MG63 (cell line): ENCODE measurements at places on chromosomes 1 and 21. TPM values are rescaled to one million over a fixed set of nuclear protein-coding genes. Genes with fewer than 3 reads are reported as not detected.

- peak; percentile 93 for DNase-seq
Measured at GRCh38 chr21:33947451-33948095, 32.0 kb upstream of the ATP5PO start.

GRCh38 chr1:17404034-17404684 lies 32.2 kb downstream of the PADI6 start:
- DNase-seq, result no peak

DNA sequence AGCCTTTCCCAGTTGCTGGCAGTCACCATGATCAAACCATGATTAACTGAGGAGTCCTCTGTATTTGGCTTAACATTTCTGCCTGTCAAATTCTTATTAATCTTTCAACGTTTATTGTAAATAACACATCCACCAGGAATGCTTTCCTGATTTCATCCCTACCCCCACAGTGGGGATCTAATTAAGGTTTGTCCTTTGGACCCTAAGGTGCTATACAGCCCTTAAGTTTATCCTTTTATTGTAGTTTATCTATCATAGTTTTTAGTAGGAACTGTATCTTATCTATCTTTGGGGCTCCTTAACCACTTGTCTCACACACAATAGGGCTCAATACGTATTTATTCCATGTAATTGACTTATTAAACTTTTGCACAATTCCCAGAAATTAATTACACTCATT lies 61.0 kb downstream of the SPATA46 start:
- no peak for DNase-seq

- DNase-seq, result peak; percentile 33
Measured at GRCh38 chr1:110187139-110187890, 22.8 kb upstream of the KCNC4 start.

DNA sequence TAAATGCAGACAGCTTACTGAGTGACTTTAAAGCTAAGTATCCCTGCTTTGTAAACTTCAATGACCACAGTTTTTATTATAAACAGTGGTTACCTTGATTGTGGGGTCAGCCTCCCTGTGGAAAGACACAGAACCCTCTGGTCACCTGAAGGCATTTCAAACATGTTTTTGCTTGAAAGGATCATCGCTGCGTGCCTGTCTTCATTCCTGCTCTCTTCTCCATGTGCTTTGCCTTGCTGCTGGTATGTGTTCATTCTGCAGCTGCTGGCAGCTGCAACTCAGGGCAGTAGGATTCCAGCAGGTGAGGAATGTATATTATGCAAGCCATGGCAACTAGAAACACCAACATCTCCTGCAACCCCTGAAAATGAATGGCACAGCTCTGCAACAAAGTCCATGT lies 81.0 kb upstream of the VAV3 start:
- no peak for DNase-seq

- DNase-seq, result no peak
Measured at GRCh38 chr1:33182401-33182841, 578 bp upstream of the TRIM62 start.

DNA sequence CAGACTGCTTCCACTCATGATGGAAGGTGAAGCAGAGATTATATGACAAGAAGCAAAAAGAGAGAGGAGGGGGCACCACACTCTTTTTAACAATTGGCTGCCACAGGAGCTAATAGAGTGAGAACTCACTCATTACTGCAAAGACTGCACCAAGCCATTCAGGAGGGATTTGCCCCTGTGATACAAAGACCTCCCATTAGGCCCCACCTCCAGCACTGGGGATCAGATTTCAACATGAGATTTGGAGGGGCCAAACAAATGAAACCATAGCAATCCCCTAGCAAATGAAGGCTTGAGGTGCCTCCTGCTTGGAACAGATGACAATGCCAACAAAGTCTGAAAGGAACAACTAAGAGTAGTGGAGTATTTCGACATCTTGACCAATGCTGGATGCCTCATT lies 122.5 kb upstream of the COA6 start:
- DNase-seq, result no peak

DNA sequence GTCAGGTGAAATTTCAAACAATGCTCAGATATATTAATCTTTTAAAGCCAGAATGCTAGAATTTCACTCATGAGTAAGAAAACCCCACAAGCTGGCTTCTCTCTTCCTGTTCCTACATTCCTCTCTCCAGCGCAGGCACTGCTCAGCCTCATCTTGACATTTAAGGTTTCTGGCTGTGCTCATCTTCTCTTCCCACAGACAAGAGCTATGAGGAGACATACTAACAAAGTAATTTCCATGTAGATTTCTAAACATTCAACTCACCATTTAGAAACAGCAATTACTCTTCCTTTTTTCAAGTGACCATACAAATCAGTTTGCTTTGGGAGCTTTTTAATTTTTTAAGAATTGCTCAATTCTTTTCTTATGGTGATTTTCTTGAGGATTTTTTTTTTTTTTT lies 7.8 kb upstream of the LRRC8D start:
- no peak for DNase-seq

DNA sequence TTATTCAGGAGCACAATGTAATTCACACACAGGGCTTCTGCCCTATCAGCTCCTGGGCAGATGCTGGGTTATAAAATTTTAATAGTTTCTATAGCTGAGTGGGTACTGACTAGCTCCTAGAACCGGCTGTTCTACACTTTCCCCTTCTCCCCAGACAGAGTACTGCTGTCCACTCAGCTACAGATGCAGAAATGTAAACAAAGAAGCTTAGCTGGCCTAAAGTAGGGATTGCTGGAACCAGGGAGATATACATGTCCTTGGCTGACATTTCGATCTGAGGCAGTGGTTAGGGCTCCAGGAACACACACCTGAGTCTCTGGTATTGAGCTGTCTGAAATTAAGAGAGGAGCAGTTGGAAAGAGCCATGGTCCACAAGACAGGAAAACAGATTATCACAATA lies 211.5 kb upstream of the USP24 start:
- DNase-seq, result no peak

- no peak for DNase-seq
Measured at GRCh38 chr1:109502364-109502851, 7.1 kb downstream of the AMIGO1 start.

DNA sequence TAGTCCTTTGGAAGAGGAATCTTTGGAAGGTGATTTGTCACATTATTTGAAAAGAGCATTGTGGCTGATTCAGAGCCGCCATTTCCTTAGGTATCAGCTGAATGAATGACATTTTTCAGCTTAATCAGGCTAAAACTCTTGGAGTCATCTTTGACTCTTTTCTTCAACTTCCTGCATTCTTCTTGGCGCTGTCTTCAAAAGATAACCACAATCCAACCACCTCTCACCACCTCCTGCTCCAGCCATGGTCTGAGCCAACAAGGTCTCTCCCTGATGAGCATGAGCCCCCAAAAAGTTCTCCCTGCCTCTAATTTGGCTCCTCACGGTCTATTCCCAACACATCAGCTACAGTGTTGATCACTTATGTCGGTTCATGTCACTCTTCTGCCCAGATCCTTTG lies 297.6 kb upstream of the RUNX1 start:
- no peak for DNase-seq

DNA sequence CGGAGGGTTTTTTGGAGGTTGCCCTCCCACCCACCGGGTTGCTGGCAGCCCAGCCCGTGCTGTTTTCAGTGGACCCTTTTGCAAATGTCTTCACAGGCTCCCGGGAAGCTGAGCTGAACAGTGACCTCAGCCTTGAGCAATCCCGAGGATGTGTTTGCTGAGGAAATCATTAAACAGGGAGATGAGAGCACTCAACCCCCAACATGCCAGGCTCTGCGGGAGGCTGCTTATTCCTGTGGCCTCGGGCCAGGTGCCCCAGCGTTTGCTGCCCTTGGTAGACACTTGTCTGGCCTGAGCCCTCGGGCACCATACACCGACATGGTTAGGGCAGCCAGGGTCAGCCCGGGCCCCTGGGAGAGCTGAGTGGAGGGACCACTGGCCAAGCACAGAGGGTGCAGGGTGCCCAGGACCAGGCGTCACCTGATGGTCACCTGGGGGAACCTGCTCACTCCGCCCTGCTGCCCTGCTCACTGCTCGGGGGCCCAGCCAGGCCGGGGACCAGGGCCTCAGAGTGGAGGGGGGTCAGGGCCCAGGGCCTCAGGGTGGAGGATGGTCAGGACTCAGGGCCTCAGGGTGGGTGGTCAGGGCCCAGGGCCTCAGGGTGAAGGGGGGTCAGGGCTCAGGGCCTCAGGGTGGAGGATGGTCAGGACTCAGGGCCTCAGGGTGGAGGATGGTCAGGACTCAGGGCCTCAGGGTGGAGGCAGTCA lies 42.5 kb upstream of the POFUT2 start:
- DNase-seq, result peak; percentile 95

- no peak for DNase-seq
Measured at GRCh38 chr21:15567191-15567590, 162.6 kb upstream of the USP25 start.

DNA sequence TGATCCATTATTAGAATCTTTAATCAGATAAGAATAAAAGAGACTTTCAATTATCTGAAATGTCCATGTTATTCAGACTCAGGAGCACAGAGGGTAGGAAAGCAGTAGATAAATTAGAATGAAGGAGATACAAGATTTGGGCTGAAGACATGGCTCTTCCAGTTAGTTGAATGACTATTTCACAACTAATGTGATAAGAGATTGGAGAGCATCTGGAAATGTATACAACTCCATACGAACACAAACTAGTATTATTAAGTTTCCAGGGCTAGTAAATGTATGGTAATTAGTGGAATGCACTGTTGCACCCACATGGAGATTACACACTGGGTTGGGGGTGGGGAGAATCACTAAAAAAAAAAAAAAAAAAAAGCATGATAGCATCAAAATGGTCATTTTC lies 618.0 kb downstream of the KIF26B start:
- DNase-seq, result no peak

DNA sequence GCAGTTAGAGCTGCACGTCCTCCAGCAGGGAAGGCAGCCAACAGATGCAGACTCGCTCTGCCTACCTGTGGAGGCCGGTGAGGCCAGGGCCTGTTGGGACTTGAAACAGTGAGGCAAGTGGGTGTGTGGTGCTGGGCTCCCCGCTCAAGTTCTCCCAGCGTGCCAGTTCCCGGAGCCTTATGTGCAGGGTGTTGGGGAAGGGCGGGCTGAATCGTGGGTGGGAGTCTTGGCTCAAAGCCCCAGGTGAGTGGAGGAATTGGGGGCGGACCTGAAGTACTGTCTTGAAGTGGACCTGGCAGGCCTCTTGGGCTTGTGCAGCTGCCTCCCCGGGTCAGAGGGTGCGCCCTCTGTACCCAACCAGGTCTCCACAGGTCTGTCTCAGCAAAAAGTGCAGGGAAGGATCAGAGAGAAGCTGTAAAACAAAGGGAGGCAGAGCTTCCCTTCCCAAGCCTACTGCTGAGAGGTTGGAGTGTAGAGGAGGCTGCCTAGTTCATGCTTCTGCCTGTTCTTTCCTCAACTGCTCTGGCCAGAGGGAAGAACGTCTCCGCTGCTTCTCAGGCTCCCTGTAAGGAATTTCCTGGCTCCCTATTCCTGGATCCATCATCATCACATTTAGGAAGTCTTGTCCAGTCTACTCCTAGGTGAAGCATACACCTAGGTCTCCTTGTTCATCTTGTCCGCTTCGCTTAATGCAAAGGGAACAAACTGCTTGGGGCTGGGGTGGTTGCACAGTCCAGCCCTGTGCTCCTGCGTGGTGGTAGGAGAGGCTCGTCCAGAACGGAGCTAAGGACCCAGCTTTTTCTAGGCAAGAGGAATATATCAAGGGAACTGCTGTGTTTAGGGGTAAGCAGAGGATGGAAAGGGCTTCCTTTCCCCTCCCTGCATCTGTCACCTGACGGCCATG lies 14.9 kb downstream of the UTP11 start:
- DNase-seq, result no peak

DNA sequence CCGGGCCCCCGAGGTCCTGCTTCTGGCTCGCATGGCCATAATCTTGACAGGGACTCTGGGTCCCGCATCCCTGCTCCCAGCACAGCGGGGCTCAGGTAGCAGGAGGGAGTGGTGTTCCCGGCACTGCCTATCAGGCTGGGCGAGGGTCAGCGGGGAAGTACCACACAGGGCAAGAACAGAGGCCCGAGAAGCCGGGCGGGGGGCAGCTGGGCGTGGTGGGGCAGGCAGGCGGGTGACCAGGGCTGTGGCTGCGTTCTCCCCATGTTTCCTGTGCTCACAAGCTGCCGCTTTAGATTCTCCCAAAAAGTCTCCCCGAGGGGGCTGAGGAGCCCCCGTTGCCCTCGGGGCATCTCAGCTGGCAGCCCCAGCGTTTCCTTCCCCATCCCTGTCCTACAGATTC lies 18.3 kb downstream of the ATAD3B start:
- no peak for DNase-seq

DNA sequence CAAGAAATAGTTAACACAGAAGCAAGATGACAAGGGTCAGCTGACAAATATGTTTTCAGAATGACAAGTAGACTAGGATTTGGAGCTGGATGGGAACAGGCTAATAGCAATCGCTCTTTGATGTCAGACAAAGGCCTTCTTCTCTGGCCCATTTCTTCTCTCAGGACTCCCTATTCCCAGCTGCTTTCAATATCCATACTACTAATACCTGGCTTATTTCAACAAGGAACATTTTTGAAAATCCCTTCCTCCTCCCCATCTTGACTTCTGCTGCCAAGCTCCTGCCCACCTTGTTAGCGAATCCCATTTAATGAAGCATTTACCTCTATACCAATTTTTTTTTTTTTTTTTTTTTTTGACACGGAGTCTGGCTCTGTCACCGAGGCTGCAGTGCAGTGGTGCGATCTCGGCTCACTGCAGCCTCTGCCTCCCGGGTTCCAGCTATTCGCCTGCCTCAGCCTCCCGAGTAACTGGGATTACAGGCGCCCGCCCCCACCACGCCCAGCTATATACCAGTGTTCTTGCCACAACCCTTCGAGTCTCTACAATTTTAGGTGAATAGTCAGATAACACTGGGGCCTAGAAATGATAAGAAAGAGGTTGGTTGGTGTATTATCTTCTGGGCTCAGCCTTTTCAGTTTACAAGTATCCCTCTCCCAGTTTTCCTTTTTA lies 68.4 kb downstream of the MACF1 start:
- no peak for DNase-seq

DNA sequence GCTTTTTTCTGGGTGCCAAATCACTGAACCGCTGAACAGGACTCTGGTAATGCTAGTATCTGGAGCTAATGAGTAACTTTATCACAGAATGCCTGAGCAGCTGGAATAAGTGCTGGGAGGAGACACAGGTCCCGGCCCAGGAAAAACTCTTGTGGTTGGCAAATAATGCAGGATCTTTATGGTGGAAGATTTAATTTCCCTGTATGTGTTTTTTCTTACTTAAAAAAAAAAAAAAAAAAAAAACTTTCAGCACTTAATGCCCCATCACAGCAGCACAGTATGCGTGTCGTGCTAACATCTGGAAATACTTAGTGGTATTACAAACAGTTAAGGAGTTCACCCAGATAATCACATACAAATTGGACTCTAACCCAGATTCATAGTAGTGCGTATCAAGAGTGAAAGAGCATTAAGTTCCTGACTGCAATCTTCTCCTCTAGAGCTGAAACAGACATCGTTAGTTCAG lies 220.7 kb downstream of the TOMM20 start:
- peak; percentile 36 for DNase-seq

Gene NTNG1
- 0.13 TPM in 1 of 2 replicates, not detected in the other for total RNA-seq

Gene KIRREL1
- total RNA-seq, result 25.3 and 26.3 TPM in 2 replicates

Gene FMO1
- total RNA-seq, result not detected in 2 replicates

Gene DSCAM
- total RNA-seq, result not detected in 2 replicates

Gene HOOK1
- 0.30 and 0.49 TPM in 2 replicates for total RNA-seq

Gene ATPAF1
- 85.4 and 87.0 TPM in 2 replicates for total RNA-seq

Gene ESPN
- total RNA-seq, result not detected in 2 replicates

Gene ODR4
- 12.7 and 15.0 TPM in 2 replicates for total RNA-seq

Gene SYTL1
- not detected in 2 replicates for total RNA-seq
